ENCODE measurements at places on chromosomes 1 and 21.
A peak's percentile ranks its signal among the peaks of the same experiment; 100 is the strongest.

GRCh38 chr1:115641762-115642167, at the start of gene VANGL1:
TSS of gene VANGL1 (plus strand) at chr1:115641970. CDS start at chr1:115651414, 9,444 bp downstream.
- DNase-seq, result no peak

DNA sequence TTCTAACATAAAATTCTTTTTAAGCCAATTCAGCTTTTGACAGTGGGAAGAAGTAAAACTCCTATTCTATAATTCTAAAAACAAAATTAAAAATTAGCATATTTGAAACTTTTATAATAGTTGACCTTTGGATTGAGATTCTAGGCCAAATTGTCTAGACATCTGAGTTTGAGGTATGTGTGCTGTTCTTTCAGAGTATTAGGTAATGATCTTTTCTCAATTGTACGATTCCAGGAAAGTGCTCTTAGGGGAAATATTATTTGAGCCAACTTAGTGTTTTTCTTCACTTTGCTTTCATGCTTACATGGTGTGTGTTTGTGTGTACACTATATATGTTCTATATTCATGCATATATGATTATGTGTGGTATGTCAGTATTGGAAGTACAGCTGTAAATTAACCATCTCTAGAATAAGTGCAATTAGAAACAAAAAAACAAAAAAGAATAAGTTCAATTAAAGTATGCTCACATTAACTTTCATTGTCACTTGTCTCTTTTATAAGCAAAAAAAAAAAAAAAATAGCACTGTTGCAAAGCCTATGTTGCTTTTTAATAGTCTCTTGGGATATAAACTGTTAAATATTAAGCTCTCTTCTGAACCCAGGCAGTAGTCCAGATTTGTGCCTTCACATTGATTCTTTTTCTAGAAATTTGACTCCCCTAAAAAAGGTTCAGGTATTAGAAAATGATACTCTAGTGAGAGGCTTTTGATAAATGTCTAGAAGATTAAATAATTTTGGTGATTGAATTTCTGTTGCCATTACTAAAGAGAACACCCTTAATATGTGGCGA, 132.2 kb downstream of the ATP5PO start:
- no peak for DNase-seq

DNA sequence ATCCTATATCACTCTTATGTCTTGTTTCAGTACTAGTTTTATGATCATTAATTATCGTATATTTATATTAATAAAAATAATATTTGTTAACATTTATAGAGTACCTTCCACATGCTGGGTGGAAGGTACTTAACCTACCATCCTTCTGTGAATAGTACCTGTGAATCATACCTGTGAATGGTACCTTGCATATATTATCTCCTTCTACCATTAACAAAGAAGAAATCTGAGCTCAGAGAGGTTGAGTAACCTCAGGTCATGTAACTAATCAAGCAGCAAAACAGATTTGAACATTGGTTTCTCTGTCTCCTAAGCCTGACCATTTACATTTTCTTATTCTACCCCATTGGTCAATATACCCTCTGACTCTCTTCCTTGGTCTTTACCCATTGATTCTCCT, 174.4 kb upstream of the UBE2U start:
- DNase-seq, result no peak

GRCh38 chr1:156832434-156832833, 15.8 kb upstream of the SH2D2A start:
- DNase-seq, result no peak

DNA sequence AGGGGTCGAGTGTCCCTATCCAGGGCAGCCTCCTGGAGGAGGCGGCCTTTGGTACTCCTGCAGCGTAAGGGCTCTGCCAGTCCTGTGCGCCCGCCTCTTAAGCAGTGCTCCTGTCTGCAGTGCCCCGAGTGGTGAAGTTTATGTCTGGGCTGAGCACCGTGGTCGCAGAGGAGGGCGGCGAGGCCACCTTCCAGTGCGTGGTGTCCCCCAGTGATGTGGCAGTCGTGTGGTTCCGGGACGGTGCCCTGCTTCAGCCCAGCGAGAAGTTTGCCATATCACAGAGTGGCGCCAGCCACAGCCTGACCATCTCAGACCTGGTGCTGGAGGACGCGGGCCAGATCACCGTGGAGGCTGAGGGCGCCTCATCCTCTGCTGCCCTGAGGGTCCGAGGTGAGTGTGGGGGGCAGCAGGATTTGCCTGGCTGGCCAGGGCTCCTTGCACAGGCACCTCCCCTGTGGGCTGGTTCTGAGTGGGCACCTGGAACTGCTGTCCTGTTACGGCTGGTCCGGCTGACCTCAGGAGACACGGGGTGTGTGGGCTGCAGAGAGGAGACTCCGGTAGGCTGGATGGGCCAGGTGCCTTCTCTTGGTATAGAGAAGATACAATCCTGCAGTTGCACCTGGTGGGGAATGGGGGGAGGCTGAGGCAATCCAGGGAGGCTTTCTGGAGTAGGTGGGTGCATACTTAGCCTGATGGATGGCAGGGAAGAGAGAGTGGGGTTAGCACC, 66.8 kb downstream of the OBSCN start:
- no peak for DNase-seq

GRCh38 chr1:161313554-161314200, 504 bp upstream of the SDHC start:
- no peak for DNase-seq

DNA sequence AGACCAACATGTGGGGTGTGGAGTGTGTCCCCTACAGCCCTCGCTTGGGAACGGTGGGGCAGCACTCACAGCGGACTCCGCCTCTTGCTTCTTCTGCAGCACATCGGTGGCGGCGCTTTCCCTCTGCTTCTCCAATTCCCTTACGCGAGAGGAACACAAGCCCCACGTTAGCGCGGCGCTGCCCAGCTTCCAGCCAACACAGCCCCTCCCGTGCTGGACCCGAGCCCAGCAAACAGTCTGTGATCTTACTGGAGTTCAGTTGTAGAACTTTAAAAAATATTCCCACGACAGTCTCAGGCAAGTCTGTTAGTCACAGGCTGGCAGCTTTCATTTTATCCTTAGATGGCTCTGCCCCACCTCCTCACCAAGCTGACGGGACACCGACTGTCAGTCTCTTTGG, 13.6 kb downstream of the THAP3 start:
- DNase-seq, result no peak

DNA sequence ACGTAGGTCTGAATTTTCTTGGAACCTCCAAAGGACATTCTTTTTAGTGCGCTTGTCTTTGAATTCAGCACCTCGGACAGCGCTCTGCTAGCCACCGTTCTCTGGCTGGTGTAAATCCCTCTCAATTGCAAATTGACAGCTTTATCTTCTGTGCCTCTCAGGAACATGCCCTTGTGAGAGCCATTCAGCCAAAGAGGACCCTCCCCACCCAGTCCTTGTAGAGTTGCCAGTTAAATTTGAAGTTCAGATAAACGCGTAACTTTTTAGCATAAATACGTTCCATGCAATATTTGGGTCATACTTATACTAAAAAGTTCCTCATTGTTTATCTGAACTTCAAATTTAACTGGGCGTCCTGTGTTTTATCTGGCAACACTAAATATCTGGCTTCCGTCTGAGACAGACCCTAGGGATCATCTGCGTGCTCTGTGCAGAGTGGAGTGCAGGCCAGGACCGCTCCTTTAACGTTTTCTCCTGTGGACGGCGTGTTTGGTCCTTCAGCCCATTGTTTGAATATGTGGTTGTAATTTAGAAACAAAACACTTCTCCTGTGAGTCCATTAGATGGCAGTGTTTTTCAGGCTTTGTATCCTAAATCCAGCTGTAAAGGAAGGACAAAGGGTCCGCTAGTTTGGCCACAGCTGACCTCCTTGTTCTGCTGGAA, 7.0 kb downstream of the KCNAB2 start:
- DNase-seq, result no peak

DNA sequence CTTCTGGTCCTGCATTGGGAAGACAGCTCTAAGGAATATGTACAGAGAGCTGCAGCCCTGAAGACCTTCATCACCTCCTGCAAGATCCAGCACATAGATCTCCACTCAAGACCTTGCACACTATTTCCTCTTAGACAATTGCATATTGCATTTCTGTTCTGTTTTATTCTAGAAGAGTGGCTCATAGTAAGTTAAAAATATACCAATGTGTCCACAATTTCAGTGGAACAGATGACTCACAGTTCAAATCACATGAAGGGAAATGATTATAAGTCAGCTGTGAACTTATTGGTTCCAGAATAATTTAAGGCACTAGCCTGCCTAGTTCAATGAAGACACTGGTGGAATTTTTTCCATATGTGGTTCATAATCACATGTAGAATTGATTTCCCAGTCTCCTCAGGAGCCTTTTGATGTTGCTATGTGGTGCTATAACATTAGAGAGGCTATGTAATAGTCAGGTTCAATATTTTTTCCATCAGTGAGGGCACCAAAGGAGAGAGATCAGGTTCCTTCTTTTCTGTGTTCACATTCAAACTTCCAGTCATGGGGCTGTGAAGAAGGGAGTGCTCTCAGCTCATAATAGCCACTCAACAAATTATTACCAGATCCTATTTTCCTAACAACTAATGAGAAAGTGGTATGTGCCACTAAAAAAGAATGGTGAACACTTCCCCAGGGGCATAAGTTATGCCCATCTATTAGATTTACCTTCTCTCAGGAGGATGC, 9.8 kb upstream of the AK5 start:
- peak; percentile 12 for DNase-seq

DNA sequence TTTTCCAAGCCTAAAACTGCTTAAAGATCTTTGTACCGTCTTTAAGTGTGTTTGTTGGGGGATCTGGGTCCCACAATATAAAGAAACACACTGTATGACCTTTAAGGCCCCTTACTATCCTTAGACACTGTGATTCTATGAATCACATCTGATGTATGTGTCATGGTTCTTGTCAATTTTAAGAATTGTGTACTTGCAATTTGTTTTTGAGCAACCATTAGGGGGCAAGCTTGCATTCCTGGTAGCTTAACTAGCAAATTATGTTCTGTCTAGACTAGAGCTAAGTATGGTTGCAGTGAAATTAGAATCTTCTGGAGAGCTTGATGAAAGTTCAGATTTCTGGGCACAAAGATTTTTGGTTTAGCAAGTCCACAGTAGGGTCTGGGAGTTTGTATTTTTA, 219.5 kb downstream of the TPR start:
- peak; percentile 49 for DNase-seq

GRCh38 chr1:39955547-39956539, 898 bp downstream of the MFSD2A start:
- no peak for DNase-seq

- DNase-seq, result no peak
Measured at GRCh38 chr1:22918644-22919043, 54.0 kb downstream of the LACTBL1 start.

DNA sequence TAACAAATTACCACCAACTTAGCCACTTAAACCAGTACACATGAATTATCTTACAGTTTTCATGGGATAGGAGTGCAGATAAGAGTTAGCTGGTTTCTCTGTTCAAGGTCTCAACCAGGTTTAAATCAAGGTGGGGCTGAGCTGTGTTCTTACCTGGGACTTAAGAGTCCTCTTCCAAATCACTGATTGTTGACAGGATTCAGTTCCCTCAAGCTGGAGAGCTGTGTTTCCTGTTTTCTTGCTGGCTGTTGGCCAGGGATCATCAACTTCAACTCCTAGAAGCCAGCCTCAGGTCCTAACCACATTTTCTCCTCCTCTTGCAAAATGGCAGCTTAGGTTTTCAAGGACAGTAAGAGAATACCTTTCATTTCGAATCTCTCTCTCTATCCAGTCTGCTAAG, 123.8 kb upstream of the CHRM3 start:
- no peak for DNase-seq

DNA sequence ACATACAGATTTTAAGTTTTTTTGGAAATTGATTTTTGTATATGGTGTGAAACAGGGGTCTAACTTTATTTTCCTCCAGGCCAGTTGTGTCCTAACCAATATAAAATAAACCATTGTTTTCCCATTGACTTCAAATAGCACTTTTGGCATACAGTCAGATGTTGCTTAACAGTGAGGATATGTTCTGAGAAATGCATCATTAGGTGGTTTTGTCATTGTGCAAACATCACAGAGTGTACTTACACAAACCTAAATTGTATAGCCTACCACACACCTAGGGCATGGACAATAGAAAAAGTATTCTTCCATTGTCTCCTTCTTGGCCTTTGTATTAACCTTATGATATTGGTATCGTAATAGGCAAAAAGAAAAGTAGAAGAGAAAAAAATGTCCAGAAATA, 37.4 kb upstream of the DISP1 start:
- no peak for DNase-seq

DNA sequence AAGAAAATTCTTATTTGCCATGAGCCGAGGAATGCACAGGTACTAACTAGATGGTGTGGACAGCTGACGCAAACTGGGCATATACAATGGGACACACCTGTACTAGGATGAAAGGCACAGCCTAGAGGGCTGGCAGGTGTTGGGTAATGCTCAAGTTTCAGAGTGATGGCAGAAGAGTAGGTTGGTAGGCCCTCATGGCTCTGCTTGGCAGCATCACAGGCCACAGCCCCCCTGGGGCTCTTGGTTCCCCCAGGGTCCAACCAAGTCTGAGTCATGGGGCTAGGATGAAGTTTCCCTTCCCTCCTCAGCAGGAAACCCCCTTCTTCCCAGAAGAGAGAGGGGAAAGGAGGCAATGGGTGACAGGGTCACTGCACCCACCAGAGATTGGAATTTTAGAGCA, 35.2 kb downstream of the SPEN start:
- DNase-seq, result no peak

DNA sequence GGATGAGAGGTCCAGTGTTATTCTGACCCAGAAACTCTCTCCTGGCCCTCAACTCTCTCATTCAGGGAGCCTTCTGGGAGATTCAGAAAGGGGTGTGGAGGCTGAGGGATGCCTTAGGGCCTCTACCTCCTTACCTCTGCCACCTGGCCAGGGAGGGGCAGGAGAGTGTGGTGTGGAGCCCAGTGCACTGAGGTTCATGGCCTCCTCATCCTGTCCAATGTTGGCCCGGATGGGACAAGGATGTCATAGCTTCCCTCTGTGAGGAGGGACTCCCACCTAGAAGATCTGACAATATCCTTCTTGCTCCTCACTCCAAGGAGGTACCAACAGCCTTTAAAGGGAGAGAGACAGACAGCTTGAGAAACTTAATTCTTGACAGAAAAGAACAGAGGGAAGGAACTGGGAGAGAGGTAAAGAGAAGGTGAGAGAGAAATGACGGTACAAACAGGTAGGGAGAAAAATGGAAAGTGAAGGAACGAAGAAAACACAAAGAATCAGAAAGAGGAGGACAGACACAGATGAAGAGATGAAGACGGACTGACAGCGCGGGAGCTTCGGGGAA, 779 bp downstream of the BEND5 start:
- no peak for DNase-seq

DNA sequence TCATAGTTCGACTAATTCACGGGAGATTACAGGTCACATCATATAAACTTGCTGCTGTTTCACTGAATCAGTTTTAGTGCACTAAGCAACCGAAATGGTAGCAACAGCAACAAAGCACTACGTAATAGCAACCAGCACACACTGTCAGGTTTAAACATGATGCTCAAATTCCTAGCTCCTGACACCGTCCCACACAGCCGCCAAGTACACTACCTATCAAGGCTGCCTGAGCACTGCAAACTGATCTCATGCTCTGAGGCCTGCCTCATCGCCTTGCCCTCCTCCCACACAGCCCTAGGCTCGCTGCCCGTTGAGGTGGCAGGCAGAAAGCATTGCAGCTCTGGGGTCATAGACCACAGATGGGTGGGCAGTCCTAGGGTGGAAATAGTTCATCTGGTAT, 12.4 kb downstream of the LAMC2 start:
- peak; percentile 34 for DNase-seq

All from AG04449 (cell line).